NCI-H526 treated with DMSO at 0.1 percent for 48 hours (cell line): ENCODE measurements at places on chromosomes 13 and 19.

GRCh38 chr19:39335168-39335548, 685 bp downstream of the GMFG start:
- DNase-seq, result no peak

DNA sequence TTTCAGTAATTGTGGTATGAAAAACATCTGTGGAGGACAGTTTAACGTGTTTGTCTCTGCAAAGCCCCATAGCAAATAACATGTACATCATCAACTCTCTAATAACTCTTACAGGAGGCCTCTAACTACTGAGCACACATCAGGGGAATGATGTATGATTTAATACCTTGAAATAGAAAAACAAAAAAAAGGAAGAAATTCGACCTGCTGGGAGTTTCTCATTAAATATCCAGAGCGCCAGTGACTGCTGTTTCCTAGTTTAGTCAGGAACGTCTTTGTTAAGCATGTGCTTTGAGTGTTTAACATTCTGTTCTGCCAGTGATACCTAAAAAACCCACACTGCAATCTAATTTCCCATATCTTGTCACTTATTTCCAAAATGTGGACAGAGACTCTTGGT, 235.4 kb downstream of the PCDH20 start:
- DNase-seq, result no peak

DNA sequence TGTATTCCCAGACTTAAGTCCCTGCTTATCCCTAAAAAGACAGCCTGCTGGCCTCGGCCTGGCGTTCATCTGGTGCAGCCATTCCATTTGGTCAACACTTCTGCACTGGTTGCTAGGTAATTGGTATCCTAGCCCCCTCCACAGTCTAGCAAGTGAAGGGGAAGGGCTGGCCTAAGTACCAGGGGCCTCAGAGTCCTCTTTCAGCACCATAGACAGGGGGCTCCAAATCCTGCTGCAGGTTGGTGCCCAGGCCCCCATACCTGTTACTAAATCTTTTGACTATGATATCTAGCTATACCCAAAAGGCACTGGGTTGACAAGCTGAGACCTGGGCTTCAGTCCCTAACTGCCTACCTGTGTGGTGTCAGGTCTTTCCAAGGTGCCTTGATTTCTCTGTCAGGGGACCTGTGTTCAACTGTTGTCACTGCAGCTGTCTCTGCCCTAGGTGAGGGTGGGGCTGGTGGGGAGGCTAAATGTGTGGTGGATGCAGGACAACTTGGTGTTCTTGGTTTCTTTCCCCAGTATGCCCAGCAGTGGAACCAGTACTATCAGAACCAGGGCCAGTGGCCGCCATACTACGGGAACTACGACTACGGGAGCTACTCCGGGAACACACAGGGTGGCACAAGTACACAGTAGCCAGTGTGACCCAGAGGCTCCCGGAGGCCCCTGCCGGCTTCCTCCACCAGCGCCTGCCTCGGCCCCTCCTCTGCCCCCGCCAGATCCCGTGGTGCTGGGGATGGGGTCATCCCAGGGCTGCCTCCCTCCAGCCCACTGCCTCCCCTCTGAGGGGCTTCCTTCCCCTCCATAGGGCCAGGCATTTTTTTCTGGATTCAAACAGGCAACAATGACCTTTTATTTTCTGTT, 3.8 kb upstream of the CCDC97 start:
- no peak for DNase-seq

DNA sequence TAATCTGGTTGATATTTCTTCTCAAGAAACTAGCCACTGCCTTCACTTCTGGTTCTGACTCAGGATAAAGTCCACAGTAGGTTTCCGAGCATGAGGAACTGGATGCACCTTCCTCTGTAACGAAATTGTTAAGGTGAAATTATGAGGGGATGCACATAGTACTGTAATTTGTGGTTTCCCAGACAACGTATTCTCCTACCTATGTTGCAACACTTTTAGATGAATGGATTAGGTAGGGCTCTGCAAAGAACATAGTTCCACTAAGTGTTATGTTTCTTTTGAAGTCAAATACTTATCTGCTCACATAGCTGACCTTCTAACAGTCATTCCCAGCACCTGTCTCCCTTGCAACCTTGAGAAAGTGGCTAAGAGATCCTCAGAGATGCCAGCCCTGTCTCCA, 5.7 kb upstream of the ZC3H13 start:
- DNase-seq, result no peak

GRCh38 chr13:46341112-46341711, 45.8 kb downstream of the RUBCNL start:
- DNase-seq, result no peak

GRCh38 chr19:29789007-29789406, 22.8 kb upstream of the CCNE1 start:
- DNase-seq, result no peak

DNA sequence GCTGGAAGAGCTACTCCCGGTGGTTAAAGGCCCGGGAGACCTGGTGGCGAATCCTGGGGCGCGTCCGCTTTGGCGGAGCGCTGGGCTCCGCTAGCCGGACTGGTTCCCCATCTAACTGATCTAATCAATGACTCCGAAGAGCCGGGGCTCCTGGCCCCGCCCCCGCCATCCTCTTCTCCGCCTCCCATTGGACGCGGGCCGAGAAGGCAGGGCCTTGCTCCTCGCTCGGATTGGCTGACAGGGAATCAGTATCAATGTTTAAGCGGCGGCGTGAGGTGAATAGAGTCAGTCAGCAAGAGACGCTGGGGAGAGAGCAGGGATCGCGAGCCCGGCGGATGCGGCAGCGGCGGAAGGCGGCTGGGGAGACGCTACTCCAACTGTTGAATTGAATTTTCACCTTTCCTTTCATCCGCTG, 1.7 kb upstream of the PCDH17 start:
- no peak for DNase-seq

DNA sequence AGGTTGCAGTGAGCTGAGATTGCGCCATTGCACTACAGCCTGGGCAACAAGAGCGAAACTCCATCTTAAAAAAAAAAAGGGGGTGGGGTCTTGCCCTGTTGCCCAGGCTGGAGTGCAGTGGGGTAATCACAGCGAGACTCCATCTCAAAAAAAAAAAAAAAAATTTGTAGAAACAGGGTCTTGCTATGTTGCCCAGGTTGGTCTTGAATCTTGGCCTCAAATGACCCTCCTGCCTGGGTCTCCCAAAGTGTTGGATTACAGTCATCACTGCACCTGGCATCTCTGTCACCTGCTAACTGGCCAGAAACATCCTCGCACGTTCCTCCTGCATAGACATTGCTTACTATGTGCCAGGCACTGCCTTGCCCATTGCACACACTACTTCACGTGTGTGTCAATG, 14.1 kb downstream of the RCN3 start:
- no peak for DNase-seq

DNA sequence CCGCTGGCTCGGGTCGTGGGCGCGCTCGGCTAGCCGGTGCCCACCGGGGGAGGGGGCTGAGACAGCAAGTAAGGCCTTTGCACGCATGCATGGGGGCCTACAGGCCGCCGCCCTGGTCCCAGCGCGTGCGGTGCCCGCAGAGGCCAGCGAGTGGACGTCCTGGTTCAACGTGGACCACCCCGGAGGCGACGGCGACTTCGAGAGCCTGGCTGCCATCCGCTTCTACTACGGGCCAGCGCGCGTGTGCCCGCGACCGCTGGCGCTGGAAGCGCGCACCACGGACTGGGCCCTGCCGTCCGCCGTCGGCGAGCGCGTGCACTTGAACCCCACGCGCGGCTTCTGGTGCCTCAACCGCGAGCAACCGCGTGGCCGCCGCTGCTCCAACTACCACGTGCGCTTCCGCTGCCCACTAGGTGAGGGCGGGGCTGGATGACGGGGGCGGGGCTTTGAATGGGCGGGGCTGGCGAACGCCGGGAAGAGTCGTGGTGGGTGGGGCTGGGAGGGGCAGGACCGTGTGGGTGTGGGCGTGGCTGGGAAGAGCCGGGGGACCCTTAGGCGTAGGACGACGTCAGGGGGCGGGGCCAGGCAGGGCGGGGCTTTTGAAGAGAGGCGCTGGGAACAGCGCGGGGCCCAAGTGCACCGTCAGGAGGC, 2.1 kb downstream of the CILP2 start:
- DNase-seq, result peak; percentile 59

DNA sequence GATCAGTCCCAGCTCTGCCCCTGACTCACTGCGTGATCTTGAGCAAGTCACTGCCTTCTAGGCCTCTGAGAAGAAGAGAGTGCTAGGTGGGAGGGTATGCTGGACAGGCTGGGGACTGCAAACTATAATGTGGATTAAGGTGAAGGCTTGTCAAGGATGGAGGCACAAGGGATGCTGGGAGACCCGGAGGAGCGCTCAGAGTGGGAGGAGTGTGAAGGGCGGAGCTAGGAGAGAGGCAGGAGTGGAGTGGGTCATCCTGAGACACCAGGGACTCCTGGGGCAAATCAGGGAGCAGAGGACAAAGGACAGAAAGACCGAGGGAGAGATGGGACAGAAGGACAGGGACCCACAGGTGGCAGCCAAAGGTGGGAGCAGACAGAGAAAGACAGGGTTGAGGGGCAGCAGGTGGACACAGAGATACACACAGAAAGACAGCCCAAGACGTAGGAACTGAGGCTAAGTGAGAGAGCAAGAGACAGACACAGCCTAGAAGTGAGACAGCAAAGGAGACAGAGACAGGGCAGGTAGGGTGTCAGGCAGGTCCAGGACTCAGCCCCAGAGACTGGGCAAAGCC, 2.6 kb downstream of the GRIK5 start:
- DNase-seq, result no peak

GRCh38 chr19:11659612-11660011, 62.3 kb downstream of the ZNF627 start:
- DNase-seq, result no peak

DNA sequence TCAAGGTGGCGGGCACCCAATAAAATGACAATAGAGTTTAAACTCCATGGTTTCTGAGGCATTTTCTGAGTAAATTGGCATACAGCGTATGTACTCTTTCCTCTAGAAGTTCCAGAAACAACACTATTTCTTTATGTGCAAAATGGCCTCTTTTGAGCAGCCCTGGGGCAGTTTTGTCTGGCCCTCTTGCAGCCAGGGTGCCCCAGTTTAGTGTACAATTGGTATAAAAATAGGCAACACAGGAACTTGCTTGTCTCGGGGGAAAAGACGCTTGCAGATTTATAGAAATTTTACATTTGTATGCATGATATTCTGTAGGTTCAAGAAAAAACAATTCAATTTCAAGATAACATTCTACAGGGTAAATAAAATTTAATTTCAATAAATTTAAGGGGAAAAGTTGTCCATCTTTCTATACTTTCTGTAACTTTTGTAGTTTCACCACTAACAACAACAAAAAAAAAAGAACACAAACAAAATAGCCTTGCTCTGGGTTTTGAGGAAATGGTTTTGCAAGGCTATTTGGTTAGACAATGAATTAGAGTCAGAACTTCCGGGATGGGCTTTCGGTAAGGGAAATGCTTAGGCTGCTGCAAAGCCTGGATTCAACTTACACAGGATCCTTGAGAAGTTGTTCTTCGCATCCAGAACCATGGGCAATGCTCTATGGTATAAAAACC, 45.3 kb downstream of the LRCH1 start:
- no peak for DNase-seq

DNA sequence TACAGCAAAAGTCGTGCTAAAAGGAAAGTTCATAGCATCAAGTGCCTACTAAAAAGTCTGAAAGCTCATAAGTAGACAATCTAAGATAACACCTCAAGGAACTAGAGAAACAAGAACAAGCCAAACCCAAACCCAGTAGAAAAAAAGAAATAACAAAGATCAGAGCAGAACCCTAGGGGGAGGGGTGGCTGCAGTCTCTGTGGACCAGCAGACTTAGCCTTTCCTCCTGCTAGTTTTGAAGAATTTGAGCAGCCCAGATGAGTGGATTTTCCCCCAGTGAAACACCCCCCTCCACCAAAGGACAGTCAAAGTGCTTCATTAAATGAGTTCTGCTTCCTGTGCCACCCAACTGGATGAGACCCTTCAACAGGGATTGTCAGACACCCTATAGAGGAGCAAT, 2.6 kb upstream of the ZNF486 start:
- no peak for DNase-seq

GRCh38 chr19:44003461-44004009, 778 bp downstream of the ZNF230 start:
- no peak for DNase-seq

GRCh38 chr19:45075301-45076028, 813 bp downstream of the ZNF296 start:
- peak; percentile 49 for DNase-seq

- no peak for DNase-seq
Observed at GRCh38 chr19:11460207-11460606, 20.6 kb downstream of the ELAVL3 start.

DNA sequence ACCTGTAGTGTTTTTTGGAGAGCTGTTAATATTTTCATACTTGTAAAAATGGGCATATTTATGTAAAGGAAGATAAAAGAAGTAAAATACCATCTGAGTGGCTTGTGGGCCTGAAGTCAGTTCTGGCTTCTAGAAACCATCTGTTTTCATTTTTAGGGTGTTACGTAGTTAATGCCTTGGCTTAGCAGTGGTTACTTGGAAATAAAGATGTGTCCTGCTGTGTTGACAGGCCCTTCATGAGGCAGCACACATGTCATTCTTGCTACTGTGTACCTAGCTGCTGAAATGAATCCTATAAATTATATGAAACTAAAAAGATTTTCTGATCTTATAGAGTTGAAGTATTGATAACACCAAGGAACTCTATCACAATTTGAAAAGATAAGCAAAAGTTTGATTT, 16.0 kb downstream of the ILF3 start:
- DNase-seq, result no peak

DNA sequence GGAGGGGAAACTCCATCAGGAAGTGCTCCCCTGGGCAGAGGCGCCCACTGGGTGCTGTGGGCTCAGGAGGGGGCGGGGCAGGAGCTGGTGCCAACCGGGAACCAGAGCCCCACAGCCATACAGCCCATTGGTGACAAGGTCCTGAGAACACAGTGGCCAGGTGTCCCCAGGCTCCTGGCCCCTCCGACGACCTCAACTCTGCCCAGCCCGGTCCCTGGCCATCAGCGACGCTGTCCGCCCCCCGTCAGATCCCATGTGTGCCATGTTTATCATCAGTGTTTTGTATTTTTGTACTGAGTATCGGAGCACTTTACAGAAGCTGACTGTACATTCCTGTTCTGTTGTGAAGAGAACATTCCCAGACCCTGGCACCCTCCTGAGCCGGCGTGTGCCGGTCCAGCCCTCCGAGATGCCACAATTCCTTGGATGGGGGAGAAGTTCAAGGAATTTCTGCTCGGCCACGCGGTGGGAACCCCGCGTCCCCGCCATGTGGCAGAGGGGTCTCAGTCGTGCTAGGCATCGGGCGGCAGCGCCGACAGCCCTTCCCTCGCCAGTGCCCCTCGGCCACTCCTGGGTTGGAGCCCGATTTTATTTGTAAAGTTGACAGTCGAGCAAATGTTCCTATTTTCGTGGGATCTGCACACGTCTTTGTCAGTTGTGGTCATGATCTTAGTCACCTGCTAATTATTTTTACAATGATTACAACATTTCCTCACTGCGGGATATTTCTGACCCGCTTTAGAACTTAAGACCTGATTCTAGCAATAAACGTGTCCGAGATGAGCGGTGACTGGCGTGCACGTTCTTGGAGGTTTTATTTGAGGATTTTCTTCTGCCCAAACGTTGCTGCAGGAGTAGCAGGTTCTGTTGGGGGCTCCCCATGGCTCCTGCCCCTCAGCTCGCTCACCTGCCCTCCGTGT, 16.9 kb downstream of the PEX11G start:
- no peak for DNase-seq
